ENCODE measurements at places on chromosomes 11 and 22.

DNA sequence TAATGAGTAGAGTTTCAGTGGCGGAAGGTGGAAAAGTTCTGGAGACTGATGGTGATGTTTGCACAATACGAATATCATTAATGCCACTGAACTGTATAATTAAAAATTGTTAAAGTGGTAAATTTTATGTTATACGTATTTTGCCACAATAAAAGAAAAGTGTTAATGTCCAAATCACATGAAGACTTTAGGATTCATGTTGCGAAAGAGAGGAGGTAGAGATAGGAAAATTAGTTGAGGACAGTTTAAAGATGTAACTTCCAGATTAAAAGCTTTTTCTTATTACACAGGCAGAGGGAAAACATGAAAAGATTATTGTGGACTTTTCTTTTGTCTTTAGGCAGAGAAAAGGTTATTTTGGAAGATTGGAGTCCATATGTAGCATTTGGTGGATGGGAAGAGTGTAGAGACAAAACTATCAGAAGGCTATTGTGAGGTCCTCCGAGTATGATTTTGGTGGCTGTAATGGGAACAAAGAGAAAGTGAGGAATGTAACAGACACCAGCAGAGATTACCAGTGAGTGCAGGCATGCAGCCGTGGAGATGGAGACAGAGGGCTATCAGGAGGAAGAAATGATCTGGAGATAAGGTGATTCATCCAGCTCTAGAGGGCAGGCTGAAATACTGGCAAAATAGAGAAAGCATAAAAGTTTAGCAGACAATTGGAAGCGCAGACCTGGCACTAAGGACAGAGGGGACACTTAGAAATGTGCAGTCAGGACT is 12.5 kb downstream of the VPS26B start:
- no peak for DNase-seq

- DNase-seq, result no peak
Observed at GRCh38 chr11:33659370-33660139, 41.1 kb downstream of the C11orf91 start.

- no peak for DNase-seq
Observed at GRCh38 chr11:14742849-14743559, 99.4 kb downstream of the PDE3B start.

DNA sequence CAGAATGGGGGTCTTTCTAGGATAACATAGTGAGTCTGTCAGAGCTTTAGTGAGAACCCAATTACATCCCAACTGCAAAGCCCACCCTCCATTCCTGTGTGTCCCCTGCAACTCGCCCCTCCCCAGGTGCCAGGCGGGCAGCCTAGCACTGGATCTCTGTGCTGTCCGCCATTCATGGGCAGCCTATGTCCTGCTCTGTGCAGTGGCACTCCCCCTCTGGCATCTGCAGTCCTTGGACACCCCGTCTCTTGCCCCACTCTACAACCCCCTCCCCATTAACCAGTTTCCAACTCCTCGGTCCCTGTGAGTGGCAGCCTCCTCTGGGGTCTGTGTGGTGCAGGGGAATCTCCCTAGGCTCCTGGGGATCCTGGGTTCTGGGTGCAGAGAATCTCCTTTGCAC is 37.0 kb downstream of the MYO7A start:
- no peak for DNase-seq

- no peak for DNase-seq
Observed at GRCh38 chr11:67432655-67433349, 4.5 kb downstream of the RPS6KB2 start.

- peak; percentile 60 for DNase-seq
Observed at GRCh38 chr11:78194490-78194889, 5.8 kb downstream of the USP35 start.

GRCh38 chr11:127443297-127443696 is 442.7 kb upstream of the KIRREL3 start:
- no peak for DNase-seq

- DNase-seq, result no peak
Observed at GRCh38 chr11:134662629-134663360, 250.8 kb upstream of the B3GAT1 start.

DNA sequence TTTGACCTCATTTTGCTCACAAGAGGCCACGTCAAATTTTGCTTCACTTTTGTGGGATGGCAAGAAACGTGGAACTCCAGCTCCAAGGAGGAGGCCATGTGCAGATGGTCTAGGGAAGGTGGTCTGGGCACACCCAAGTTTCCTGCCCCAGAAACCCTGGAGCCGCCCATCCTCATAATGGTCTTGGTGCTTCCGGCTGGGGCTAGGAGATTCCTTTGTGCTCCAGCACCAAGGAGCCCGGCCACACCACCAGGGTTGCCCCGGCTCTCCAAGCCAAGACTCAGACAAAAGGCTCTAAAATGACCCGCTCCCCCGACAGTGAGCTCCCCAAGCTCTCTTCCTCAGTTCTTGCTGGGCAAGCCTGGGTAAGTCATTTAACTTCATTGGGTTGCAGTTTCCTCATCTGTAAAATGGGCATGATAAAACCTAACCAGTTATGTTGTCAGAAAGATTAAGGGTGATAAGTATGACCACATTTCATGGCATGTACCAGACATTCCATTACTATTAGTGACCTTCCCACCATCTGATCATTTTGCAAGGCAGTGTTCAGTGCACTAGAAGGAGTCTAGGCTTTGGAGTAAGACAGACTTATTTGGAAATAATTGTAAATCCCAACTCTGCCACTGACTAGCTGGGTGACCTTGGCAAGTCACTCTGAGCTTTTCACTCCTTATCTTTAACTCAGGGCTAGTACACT is 23.3 kb downstream of the DKK3 start:
- peak; percentile 70 for DNase-seq

DNA sequence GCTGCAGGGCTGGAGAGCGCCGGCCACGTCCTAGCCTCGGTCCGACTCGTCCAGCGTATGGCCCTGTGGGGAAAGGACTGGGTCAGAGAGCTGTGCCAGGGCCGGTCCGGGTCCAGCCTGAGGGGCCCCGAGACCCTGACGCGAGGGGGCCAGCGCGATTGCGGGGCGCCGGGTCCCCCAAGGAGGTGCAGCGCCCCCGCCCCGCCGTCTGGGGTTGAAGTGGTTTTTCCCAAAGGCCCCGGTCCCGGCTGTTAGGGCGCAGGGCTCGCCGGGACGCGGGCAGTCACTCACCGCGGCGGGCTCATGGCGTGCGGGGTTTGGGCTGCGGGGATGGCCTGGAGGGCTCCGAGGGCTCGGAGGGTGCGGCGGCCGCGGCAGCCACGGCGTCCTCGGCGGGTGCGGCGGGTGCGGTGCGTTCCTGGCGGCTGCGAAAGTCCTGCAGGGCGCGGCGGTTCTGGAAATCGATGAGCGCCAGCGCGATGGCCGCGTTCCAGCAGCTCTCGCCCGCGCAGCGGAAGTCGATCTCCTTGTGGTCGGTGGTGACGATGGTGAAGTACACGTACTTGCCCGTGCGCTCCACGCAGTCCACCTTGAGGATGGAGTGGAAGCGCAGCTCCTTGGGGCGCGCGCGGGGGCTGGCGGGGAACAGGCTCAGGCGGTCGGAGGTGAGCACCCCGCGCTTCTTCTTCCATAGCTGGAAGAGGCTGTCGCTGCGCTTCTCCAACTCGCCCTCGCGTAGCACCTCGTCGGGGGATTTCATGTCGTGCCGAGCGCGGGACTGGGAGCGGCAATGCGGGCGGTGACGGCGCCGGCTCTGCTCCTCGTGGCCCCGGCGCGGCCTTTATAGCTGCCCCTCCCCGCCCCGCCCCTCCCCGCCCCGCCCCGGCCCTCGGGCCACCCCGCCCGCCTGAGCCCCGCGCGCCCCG is at the start of gene PHLDA2:
TSS of gene PHLDA2 (minus strand) at position 816 of the 926 bp plus-strand sequence. CDS start at position 760, 56 bp downstream.
- DNase-seq, result peak; percentile 81

GRCh38 chr11:122229078-122229477 is 113.1 kb upstream of the BLID start:
- DNase-seq, result no peak

DNA sequence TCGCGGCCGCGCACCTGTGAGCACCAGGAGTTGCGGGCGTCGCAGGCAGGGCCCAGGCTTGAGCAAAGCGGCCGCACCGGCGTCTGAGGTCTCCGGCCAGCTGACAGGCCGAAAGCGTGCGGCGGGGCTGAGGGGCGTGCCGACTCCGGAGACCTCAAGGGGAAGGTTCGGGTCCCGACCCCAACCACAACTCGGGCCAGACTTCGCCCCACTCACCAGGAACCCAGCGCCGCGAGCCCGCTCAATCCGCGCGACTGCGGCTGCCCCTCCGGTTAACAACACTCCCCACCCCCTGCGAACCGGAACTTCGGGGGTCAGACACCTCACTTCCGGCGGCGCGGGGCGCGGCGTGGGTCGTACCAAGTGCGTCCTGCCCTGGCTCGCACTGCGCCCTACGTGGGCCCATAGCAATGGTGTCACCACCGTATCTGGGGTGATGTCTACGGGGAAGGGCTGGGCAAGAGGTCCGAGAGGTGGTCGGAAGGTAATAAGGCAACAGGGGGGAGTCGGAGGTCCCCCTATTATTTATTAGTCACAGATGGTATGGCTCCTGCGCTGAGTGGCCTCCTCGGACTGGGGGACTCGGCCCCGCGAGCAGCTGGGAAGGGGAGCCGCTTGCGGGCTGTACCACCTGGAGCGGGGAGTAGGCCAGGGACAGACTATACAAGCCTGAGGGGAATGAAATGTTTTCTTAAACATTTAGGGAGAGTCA is at the start of gene SYVN1:
TSS of gene SYVN1 (minus strand) at position 280 of the 712 bp plus-strand sequence. CDS start 918 bp downstream, outside the sequence.
- DNase-seq, result peak; percentile 89

DNA sequence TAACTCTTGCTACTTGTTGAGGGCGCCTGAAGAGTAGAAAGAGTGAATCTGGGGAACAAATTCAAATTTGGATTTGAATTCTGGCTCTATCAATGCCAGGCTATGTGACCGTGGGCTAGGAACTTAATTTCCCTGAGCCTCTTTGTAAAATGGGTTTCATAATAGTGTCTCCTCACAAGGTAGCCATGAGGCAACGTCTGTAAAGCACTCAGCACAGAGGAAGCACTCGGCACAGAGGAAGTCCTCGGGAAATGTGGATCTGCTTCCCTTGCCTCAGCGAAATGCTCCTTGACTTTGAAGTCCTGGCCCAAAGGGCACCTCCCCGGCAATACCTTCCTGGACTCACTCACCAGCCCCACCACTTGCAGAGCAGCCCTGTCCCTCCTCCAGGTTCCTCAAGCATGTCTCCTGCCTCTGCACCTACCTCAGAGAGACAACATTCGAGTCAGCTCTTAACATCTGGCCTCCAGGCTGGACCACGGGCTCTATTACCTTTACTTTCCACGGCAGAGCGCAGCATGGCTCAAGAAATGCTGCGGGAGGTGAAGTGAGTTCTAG is 17.7 kb downstream of the CD6 start:
- no peak for DNase-seq

DNA sequence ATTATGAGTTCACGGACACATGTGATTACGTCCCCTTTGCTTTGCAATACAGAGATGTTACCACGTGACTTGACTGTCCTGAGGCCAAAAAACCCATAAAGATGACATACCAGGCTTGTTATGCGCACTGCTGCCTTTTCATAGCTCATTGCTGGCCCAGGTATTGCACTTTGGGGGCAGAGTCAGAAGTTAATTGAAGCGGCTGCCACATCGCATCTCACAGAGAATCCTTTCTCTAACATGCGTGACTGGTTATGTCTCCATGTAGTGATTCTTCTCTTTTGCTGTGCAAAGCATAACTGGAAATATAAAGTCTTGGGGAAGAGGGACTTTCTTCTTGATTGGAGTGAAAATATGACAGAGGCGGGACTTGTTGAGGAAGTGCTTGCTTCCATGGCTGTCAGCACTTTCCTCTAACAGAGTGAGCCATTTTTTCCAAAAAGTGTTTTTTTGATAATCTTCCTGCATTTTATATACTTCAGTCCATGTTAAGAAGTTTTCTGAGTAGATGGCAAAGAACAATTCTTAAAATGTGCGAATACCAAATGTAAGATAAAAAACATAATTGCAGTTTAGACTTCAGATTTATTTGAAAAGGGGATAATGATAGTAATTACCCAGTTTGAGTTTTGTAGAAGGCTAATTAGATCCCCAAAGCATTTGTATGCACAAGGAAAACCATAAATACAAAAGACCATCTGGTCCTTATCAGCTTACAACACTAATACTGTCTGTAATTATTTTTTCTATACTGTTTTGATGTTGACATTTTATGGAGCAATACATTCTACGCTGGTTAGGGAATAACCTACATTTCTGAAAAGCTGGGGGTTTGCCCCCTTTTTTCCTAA is 324.6 kb upstream of the MTNR1B start:
- no peak for DNase-seq

DNA sequence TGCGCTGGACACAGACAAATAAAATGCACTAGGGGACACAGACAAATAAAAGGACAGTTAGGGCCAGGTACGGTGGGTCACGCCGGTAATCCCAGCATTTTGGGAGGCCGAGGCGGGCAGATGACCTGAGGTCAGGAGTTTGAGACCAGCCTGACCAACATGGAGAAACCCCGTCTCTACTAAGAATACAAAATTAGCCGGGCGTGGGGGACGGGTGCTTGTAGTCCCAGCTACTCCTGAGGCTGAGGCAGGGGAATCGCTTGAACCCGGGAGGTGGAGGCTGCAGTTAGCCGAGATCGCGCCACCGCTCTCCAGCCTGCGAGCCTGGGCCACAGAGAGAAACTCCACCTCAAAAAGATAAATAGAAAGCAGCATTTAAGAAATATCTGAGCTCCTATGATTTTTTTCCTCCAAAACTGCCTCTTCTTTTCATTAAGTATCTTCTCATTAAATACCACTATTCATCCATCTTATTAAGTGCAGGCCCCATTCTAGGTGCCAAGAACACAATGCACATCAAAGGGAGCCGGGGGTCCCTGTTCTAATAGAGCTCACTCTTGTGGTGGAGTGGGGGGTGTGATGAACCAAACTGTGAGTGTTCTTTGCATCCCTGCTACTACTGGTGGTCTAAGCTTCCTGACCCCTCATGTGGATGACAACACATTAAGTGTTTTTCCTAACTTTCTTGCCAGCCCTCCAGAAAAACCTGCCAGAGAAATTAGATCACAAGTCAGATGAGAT is 766 bp upstream of the ZNHIT2 start:
- DNase-seq, result no peak

DNA sequence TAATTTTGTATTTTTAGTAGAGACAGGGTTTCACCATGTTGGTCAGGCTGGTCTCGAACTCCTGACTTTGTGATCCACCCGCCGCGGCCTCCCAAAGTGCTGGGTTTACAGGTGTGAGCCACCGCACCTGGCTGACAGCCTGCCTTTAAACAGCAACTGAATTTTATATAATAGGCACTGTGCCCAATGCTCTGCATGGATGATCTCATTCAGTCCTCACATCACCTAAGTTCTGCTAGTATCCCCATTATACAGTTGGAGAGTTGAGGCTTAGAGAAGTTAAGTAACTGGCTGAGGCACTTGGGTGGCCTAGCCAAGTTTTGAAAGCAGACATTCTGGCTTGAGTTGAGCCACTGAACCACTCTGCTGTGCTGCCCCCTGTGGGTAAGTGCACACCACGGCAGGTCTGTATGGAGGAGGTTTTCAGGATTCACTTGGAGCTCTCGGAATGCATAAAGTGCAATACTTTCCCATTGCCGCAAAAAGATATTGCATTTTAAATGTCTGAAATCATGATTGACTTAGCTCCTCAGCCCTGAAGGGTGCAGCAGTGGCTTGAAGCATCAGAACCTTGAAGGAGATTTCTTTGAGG is 112.4 kb downstream of the LDLRAD3 start:
- peak; percentile 17 for DNase-seq
